ENCODE measurements at places on chromosomes 2 and 18.

DNA sequence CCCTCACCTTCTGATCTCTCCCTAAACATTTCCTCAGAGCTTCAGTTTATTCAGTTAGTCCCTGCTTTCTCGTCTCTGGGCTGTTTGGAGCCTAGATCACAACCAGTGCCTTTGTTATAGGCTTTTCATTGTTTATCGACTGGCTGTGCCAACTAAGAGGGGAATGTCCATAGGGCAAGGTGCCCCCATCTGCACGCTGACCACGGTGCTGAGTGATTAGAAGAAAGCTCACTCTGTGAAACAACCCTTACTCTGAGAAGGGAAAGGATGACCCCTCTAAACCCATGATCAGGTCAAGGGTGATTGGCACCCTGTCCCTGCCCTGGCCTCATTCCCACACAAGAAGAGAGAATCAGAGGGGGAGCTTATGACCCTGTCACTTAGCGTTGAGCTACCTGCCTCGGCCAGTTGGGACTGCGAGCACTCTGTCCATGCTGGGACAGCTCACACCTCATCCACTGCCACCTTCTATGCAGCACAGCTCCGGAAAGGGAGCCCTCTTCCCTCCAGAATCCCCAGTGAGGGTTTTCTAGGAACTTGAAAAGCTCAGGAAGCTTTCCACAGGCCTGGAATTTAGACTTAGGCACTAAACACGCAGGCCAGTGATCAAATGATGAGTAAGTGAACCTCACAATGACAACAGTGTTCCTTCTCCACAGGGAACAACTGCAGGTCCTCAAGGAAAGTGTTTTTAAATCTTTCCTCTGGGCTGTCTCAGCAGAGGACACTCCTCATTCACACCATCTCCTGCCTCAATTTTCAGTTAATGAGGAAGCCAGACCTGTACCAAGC, 2.3 kb upstream of the ACTG2 start:
- no peak for DNase-seq

DNA sequence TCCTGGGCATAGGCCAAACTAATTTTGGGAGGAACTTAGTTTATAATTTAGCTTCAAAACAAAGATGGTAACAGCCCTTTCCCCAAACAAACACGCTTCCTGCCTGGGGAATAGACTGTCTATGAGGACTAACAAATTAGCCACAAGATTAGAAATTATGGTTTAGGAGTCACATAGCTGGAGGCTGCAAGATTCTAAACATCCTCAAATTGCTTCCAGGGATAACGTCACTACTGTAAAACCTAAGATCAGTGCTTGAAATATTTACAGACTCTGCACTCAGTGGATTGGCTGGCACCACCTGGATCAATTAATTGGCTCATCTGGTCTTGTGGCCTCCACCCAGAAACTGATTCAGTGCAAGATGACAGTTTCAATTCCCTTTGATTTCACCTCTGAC, 118.0 kb upstream of the TACR1 start:
- no peak for DNase-seq

GRCh38 chr2:159106109-159106508, 137.7 kb downstream of the TANC1 start:
- DNase-seq: peak; percentile 79

- no peak for DNase-seq
Measured at GRCh38 chr2:170101789-170102188, 76.2 kb upstream of the MYO3B start.

DNA sequence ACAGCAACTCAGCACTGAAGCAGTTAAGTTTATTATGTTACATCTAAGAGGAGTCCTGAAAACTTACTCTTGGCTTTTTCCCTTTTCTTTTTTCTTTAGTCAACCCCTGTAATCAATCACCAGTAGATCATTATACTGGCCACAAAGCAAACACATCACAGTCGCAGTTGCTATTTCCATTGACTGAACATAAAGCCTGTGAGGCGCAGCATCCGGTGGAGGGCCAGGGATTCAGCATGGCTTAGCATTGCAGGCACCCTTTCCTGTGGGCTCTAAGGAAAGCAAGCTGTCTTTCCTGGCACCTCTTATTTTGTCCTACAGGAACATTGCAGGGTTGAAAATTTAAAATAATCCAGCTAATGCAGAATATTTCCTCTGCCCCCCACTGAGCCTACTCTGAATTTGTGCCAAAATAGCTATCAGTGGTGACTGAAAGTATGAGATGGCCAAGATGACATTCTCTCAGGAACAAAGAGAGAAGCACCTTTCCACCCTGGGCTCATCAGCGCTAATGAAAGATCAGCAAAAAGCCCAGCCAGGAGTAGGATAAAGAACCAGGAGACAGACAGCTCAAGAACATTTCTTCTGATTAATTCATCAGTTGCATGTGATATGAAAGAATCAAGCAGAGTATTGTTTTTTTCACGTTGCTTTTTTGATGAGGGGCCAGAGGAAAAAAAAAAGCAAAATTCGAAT, 85.3 kb upstream of the SULT1C3 start:
- DNase-seq: no peak

Data from fibroblast of skin of abdomen (primary cell).